ENCODE measurements at places on chromosomes 5 and 9. TPM values are rescaled to one million over a fixed set of nuclear protein-coding genes. Genes with fewer than 3 reads are reported as not detected.

DNA sequence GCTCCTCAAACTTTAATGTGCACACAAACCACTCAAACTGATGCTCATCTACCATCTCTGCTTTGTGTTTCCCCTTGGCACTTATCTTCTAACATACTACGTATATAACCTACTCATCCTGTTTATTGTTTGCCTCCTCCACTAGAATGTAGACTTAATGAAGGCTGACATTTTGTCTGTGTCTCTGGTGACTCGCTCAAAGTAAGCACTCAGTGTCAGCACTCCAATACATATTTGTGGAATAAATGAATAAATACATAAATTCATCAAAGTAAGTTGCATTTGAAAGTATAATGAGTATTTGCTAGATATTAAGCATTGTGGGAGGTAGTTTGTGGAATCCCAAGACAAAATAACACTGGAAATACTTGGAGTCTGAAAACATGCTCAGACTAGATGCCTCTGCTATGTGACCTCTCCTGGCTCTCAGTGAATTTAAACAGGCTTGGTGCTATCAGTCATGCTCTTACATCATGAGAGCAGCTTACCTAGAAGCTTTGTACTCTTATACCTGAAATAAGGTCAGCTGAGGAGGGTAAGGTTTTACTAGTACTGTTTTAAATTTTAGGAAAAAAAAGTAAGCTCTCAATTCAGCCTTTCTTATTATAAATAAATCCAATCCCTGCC lies 37.0 kb upstream of the RANBP6 start:
- H3K27ac ChIP-seq: no peak overlapping the region
- no peaks in the 10 kb centered on the region for H3K4me1 ChIP-seq
- no peaks in the 10 kb centered on the region for H3K36me3 ChIP-seq
- H3K27me3 ChIP-seq: no peaks in the 10 kb centered on the region

DNA sequence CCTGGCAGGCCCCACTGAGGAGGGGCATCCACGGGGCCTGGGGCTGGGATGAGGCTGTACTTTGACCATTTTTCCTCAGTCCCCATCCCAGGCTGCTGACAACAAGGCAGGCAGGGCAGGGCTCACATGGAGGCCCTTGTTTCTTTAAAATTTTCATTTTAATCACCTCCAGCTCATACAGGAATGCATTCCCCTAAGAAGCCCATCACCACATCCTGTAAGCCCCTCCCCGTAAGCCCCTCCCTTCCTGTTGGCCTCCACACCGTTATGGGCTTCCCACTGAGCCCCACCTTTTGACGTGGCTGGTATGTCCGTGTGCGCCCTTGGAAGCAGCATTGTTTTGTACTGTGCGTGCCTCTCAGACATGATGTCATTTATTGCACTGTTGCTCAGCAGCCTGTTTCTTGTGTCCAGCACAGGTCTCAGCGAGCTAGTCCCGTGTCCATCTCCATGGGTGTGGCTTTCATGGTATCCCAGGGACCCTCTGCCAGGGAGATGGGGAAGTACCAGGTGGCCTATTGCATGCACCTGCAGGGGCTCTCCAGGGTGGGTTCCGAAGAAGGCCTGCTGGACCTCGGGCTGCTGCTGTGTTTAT lies 22.4 kb downstream of the PHF2 start:
- no peak for DNase-seq
- peaks cover 39% of the 10 kb centered on the region for H3K4me1 ChIP-seq
- no peaks in the 10 kb centered on the region for H3K27me3 ChIP-seq
- H3K27ac ChIP-seq: no peak overlapping the region
- no peaks in the 10 kb centered on the region for H3K36me3 ChIP-seq
- no peak overlapping the region for H3K4me3 ChIP-seq

HTR4 gene
- total RNA-seq: 5.0 TPM

DPYSL3 gene
- 149 TPM for total RNA-seq

DNA sequence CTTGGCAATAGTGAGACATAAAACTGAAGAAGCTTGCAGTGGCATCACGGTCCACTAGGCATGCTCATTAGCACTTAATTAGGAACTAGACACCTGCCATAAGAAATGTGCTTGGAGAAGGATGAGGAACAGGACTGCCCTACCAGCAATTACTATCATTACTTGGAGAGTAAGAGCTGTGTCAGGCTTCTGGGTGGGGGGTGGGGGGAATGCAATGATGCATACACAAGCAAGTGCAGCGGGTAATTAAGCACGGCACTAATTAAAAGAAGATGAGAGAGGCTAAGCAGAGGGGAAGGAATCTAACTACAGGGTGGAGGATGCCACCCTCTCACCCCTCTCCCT lies 53.1 kb downstream of the TLE1 start:
- no peaks in the 10 kb centered on the region for H3K27me3 ChIP-seq
- no peak for DNase-seq
- peaks cover 34% of the 10 kb centered on the region for H3K4me1 ChIP-seq
- no peak overlapping the region for H3K4me3 ChIP-seq

- no peaks in the 10 kb centered on the region for H3K36me3 ChIP-seq
- peak overlapping the region; percentile 80 for H3K27ac ChIP-seq
- no peak for DNase-seq
- no peak overlapping the region for H3K4me3 ChIP-seq
- peaks cover 38% of the 10 kb centered on the region for H3K4me1 ChIP-seq
Observed at GRCh38 chr9:69181908-69182353, 7.9 kb downstream of the TJP2 start.

DNA sequence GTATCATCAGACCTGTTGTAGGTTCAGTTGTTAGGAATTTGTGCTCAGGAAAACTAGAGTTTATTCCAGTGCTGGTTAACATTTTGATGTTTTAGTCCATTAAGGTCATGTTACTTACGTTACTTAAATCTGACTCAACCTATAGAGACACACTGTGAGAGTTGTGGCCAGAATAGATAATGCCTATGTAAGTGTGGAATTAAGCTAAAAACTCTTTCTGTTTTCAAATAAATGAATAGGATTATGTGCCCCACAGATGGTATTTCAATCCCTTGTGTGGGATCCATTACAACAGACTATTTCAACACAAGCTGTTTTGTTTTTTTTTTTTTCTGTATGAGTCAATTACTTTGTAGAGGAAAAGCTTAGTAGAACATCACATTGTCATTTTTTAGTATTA lies 68.1 kb downstream of the MEGF10 start:
- no peaks in the 10 kb centered on the region for H3K4me1 ChIP-seq
- H3K36me3 ChIP-seq: no peaks in the 10 kb centered on the region
- no peak for DNase-seq
- H3K27me3 ChIP-seq: no peaks in the 10 kb centered on the region
- H3K27ac ChIP-seq: no peak overlapping the region
- H3K4me3 ChIP-seq: no peak overlapping the region

- no peaks in the 10 kb centered on the region for H3K36me3 ChIP-seq
- peak overlapping the region; percentile 25 for H3K27ac ChIP-seq
- peaks cover 15% of the 10 kb centered on the region for H3K4me1 ChIP-seq
- DNase-seq: no peak
Observed at GRCh38 chr9:128204858-128205257, 1.7 kb downstream of the DNM1 start.

DNA sequence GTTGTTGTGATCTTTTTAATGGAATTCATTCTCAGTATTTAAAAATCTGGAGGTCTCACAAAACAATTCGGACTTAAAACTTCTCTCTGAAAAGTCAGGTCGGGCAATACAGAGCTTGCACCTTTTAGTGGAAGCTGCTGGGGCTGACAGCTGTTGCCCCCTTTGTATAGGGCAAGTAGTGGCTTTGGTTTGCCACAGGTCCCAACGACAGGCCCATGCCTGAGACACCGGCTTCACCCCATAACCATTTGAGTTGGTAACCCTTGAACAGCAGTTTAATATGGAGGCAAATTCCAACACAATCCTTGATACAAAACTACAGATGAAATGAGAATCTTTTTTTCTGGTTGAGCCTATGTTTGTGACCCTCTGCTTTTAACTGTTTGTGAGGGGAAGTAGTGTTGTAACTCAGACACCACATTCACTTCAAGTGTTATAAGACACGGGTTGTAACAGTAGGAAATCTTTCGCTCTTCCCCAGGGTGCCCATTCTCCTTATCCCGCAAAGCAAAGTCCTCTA lies 752 bp upstream of the GLRX start:
- H3K4me3 ChIP-seq: peak overlapping the region; percentile 63
- no peaks in the 10 kb centered on the region for H3K27me3 ChIP-seq
- H3K27ac ChIP-seq: peak overlapping the region; percentile 86
- no peaks in the 10 kb centered on the region for H3K36me3 ChIP-seq
